Effector CD4-positive, alpha-beta T cell (primary cell): ENCODE measurements at places on chromosomes 7 and 10.

- DNase-seq: no peak
Measured at GRCh38 chr7:41774966-41775365, 72.1 kb upstream of the INHBA start.

- DNase-seq: no peak
Measured at GRCh38 chr10:58757352-58758065, 244.8 kb downstream of the BICC1 start.

DNA sequence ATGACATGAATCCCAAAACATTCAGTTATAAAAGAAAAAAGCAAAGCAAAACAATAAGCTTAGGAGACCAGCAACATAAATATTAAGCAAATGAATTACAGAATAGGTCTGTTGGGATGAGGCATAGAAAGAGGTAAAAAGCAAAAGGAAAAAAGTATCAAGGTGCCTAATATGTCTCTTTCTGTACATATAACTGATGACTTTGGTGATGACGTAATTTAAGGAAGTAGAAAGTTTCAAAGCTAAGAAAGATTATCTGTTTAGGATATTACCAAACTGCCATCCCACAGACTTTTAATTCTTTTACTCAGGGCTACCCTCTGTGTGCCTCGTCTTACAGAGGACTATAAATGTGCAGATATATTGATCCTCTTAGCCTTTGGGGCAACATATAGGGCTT is 1066.5 kb downstream of the SORCS3 start:
- no peak for DNase-seq

DNA sequence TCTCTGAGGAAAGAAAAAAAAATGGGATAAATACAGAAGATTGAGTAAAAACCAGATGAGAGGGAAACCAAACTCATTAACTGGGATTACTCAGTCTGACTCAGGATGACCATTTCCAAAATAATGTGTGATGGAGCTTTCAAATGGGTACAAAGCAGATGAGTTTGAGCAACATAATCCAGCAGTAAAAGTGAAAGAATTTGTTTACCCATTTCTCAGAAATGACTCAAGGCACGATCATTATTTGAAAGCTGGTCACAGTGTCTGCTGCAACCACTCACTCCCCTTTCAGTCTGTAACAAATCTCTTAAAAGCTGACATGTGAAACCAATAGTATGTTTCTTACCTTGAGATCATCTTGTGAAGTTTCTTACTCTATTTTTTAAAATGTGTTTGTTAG is 104.7 kb upstream of the KLF14 start:
- DNase-seq: no peak

- no peak for DNase-seq
Measured at GRCh38 chr10:79433324-79434222, 11.9 kb downstream of the ZCCHC24 start.

DNA sequence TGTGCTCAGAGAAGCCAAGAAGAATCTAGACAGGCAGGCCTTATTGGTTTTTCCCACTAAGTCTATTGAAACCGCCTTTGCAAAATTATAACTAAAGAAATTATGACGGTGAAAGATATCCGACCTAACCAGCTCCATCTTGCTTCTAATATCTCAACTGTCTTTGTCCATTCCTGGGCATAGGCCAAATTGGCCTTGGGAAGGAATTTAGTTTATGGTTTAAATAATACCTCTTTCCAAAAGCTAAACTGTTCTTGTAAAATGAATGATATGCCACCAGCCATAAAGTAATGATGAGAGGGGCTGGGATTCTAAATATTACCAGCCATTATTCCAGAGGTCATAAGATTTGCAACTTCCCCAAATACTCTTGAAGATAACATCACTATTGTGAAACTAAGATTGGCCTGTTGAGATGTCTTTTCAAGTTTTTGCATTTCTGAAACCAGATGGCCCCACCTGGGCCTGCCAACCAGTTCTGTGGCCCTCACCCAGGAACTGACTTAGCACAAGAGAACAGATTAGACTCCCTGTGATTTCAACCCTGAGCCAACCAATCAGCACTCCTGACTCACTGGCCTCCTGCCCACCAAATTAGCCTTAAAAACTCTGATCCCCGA is 41.2 kb upstream of the SLC35G1 start:
- no peak for DNase-seq

DNA sequence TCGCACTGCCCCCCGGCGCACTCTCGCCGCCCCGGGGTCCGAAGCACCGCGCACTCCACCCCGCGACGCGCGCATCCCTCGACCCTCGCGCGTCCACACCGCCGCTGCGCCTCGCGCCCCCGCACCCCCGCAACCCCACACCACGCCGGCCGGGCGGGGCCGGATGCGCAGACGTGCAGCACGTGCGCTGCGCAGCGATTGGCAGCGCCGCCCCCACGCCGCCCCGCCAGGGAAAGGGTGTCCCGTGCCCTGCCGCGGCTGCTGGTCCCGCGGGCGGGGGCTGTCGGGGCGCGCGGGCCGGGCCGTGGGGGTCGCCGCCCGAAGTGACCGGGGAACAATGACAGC is 53.7 kb upstream of the KDM7A start:
- DNase-seq: peak; percentile 66

DNA sequence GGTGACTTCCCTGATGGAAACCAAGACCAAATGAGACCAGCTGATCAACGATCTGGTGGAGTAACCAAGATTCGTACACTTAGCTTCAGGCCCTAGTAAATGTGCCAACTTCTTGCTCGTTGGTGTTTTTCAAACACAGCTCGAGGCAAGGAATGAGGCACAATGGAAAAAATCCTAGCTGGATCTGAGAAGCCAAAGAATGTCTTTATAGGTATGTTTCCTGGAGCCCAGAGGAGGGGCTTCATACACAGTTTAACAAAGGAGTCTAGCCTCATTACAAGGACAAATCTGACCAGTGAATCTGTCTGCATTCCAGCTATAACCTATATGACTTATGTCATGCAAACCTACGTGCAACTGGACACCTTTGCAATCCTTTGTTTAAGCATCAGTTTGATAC is 3.7 kb downstream of the COL17A1 start:
- no peak for DNase-seq

- DNase-seq: no peak
Measured at GRCh38 chr7:108417144-108417543, 39.1 kb downstream of the NRCAM start.

DNA sequence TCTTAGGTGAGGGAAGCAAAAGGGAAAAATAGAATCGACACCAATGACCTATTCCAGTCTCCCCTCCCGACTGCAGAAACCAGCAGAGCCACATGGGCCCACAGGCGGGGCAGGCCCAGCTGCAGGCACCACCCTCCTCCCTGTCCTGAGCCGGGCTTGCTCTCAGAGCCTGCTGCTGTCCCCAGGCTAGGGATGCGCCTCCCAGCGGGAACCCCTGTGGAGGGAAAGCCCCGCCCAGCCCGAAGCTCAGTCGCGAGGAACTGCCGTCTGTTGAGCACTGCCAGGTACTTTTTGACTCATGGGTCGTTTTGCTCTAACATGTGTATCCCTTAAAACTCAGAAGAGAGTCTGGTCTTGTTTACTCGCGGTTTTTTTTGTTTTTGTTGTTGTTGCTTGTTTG is 124.5 kb upstream of the RET start:
- no peak for DNase-seq

DNA sequence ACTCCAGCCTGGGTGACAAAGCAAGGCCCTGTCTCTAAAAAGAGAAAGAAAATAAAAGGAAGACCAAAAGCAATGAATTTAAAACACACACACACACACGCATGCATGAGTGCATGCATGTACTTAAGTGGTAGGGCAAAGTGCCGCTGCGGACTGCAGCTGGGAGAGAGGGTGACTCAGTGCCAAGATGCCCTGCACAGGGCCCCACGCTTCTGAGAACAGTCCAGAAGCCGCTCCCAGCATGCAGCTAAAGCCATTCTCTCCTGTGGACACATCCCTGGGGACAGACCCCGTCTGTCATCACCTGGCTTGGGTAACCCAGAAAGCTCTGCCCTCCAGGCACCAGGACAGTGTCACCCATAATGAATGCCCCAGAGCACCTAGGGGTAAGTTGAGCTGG is 61.0 kb upstream of the MYL10 start:
- no peak for DNase-seq

- no peak for DNase-seq
Measured at GRCh38 chr10:8360814-8361509, 306.5 kb downstream of the GATA3 start.

GRCh38 chr10:17427201-17427600 is 27.2 kb downstream of the ST8SIA6 start:
- DNase-seq: no peak

DNA sequence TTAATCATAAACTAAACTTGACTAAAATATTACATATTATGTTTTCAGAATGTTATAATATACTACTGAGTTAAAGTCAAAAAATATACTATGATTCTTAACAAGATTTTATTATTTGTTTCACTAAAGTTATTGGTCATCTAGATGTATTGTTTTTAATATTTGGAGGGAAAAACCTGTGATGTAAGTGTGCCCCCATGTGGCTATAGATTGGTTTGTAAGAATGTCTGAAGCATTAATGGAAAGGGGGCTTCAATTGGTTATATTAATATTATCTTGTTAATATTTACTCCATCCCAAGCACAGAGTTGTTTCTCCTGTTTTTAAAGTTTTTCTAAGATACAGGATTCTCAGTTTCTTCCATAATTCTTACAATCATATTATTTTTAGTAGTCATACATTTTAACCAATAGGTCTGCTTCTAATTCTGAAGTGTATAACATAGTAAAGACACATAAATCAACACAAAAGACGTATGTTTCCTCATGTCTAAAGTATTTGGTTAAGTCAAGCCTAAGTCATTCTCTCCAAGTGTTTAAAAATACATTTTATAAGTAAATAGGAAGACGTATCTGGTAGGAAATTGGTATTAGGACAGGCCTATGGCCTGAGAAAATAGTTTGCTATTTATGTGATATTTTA is 58.0 kb downstream of the GNAT3 start:
- no peak for DNase-seq

GRCh38 chr7:21869785-21870402 is 75.8 kb downstream of the CDCA7L start:
- no peak for DNase-seq

- DNase-seq: no peak
Measured at GRCh38 chr7:30907527-30908267, 4.0 kb upstream of the AQP1 start.

- no peak for DNase-seq
Measured at GRCh38 chr7:80439894-80440821, 71.7 kb downstream of the GNAT3 start.

DNA sequence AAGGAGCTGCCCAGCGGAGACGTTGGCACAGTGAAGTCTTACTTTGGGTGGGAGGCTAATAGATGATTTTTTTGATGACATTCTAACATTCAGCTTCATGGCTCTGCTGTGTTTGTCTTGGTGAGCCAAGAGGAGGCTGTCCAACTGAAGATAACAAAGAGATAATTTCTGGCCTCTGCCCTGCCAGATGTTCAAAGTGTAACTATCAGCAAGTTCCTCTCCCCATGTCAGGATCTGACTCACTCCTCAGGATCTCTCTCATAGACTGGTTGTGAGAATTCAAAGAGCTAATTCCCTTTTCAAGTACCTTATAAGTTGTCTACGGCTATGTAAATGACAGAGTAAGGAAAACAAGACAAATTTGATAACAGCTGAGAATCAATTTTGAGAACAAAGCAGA is 1340.9 kb downstream of the XPNPEP1 start:
- DNase-seq: no peak

GRCh38 chr7:1521456-1521855 is 9.0 kb upstream of the MAFK start:
- no peak for DNase-seq

- DNase-seq: no peak
Measured at GRCh38 chr10:104441329-104442000, 87.8 kb downstream of the CFAP58 start.

GRCh38 chr10:74612195-74612594 is 214.2 kb upstream of the KAT6B start:
- no peak for DNase-seq

DNA sequence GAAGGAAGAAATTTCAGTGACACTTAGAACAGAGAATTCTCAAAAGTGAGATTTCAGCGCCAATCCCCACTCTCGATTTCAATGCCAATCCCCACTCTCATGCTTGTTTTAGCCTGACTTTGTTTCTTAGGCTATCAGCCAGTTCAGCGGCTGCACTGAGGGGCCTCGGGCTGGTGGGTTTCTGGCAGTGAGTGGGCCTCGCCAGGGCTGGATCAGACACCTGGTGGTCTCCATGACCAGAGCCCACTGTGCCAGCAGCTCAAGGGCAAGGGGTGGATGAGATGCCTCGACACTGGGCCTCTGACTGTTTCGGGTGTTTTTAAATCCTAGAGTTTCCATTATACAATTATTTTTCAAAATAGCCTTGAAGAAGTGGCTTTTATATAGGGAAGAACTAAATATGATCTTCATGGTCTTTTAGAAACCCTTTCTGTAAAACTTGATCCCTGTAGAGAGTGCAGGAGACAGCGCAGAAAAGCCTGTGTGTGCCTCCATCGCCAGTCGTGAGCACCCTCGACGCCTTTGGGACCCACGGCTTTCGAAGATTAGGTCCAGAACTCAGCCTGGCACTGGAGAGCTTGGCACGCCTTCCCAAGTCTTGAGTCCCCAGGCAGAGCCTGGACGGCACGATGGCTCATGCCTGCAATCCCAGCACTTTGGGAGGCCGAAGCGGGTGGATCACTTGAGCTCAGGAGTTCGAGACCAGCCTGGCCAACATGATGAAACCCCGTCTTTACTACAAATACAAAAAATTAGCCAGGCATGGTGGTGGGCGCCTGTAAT is 76.2 kb downstream of the INPP5A start:
- no peak for DNase-seq

- peak; percentile 31 for DNase-seq
Measured at GRCh38 chr7:1033546-1034145, 10.7 kb upstream of the GPR146 start.

DNA sequence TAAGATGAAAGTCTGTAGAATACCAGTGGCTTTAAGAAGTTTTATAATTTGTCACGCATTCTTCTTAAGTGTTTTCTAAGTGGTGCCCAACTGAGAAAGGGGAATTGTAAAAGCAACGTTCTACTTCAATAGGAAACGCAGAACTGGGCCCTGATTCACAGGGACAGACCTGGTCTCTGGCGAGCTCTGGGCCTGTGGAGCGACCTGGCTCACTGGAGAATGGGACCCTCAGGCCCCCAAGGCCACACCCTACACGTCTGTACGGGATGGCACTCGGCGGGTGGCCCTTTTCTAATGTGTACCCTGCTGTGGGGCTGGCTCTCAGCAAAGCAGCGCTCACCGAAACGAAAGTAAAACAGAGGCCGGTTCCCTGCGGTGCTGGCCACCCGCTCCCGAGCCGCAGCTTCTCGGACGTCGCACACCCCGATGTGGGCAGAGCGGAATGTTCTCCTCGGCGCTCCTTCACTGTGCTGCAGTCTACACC is 205.0 kb downstream of the DIP2C start:
- DNase-seq: no peak

DNA sequence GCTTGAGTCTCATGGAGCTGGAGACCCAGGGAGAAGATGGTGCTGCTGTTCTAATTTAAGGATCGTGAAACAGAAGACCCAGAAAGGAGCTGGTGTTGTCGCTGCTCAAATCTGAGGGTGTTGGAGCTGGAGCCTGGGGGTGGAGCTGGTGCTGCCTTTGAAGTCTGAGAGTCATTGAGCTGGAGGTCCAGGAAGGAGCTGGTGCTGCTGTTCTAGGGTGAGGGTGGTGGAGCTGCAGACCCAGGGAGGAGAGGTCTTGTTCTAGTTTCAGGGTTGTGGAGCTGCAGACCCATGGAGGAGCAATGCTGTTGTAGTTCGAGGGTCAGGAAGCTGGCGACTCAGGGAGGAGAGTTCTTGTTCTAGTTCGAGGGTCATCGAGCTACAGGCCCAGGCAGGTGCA is 84.1 kb upstream of the ZNF479 start:
- DNase-seq: no peak
